Activated naive CD8-positive, alpha-beta T cell treated with anti-CD3 and anti-CD28 coated beads for 36 hours (primary cell): ENCODE measurements at places on chromosomes 5 and 9.

GRCh38 chr5:135568246-135568645, 10.5 kb downstream of the CXCL14 start:
- no peak for DNase-seq

- no peak for DNase-seq
Measured at GRCh38 chr9:136046554-136046920, 48.6 kb downstream of the NACC2 start.

- DNase-seq, result no peak
Measured at GRCh38 chr5:33474931-33475499, 34.2 kb downstream of the TARS1 start.

GRCh38 chr5:72749362-72749997, 67.0 kb upstream of the TNPO1 start:
- no peak for DNase-seq

GRCh38 chr5:156154757-156155156, 172.2 kb upstream of the SGCD start:
- DNase-seq, result no peak

GRCh38 chr5:143290125-143290524, 113.4 kb downstream of the NR3C1 start:
- no peak for DNase-seq

DNA sequence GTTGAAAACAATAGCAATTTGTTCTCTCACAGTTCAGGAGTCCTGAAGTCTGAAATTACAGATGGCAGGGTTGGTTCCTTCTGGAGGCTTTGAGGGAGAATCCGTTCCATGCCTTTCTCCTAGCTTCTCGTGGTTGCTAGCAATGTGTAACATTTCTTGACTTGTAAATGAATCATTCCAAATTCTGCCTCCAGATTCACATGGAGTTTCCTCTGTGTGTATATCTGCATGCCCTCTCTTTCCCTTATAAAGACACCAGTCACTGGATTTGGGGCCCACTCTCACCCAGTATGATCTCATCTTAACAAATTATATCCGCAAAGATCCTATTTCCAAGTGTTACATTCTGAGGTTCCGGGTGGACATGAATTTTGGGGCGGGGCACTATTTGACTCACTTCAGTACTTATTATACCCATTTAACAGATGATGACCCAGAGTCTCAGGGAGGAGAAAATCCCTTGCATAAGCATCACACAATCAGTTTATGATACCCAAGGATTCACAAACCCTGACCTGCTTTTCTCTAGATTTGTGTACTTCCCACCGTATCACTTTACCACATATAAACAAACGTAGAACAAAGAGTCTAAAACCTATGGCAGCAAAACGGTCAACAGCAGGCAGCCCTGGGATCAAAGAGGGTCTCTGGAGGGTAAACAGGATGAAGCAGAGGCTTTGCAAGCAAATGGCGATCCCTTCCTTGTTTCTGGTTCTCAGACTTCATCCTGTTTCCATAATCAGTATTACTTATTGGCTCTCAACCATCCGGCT, 93.7 kb downstream of the C9orf152 start:
- DNase-seq, result no peak

GRCh38 chr5:180525399-180525798, 31.2 kb downstream of the CNOT6 start:
- DNase-seq, result no peak
